Hippocampal formation (tissue), 2 donors: ENCODE measurements at places on chromosomes 4 and X.

DNA sequence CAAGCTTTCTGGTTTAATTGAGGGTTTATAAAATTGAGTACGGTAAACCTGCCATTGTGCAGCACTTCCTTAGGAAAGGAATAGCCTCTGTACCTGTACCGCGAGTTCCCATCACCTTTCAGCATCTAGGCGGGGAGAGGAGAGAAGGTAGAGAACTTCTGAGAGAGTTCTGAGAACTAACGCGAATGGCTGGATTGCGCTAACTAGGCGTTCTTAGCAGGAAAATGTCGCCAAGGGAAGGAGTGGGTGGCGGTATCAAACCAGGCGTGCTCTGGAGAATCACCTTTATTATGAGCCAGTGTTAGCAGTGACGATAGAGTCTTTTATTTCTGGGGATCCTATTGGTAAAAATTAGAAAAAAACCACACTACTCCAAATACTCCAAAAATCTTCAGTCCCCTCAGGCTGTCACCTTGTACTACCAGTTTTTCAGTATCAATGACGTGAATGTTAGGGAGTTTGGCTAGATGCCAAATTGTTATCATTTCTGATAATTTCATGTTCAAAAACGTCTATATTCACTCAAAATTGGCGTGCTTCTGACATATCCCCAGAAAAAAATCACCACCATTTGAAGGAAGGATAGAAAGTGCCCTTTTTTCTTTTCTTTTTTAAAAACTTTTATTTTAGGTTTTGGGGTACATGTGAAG, 1.4 kb downstream of the UGT8 start:
- DNase-seq: no peak

DNA sequence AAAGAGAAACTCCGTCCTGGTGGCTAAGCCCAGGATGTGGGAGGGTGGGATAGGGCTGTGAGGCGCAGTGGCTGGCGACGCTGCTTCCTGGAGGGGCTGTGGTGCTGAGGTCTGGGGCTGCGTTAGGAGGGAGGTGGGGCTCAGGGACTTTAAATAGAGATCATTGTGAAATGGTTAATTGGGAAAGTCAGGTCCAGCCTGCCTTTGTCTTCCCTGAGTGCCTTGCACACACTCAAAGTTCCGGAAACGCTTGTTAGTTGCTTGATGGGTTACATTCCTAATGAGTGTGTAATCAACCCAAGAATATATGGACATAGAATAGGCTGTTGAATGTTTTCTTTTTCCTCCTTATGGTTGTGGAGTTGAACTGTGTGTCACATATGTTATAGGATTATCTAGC, 55.7 kb upstream of the CLDN34 start:
- no peak for DNase-seq

GRCh38 chrX:80138938-80139337, 124.4 kb downstream of the TBX22 start:
- no peak for DNase-seq

DNA sequence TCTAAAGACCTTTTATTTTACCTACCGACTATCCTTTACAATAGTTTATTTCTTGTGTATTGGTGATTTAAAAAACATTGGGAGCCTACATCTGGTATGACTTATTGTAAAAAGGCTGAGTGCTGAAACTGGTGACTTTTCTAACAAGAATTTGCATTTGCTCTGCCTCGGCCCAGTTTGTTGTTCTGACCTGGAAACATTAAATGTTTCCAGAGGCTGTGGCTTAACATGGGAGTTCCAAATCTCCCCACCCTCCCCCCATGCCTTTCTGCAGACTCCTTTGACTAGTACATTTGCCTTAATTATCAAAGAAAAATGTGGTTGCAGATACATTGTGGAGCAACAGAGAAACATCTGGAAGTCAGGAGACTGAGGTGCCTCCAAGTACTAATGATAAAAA, 39.8 kb downstream of the SPCS3 start:
- DNase-seq: no peak

- DNase-seq: no peak
These were observed 4.5 kb upstream of the PLCXD1 start for GRCh38 chrX:276581-277201.

DNA sequence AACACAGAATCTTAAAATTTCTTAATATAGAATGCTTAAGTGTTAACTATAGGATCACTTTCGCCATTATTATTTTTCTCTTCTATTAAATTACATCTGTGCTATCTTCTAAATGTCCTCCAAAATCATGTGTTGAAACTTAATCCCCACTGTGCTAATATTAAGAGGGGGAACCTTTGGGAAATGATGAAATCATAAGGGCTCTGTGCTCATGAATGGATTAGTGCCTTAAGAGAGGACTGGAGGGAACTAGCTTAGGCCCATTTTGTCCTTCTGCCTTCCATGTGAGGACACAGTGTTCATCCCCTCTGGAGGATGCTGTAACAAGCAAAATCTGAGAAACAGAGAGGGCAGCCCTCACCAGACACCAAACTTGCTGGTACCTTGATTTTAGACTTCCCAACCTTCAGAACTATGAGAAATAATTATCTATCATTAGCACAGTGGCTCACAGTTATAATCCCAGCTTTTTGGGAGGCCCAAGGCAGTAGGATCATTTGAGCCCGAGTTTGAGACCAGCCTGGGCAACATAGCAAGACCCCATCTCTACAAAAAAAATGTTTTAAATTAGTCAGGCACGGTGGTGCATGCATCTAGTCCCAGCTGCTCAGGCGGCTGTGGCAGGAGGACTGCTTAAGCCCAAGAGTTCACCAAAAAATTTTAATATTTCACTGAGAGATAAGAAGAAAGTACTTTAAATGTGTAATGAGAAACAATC, 26.3 kb downstream of the KLHL8 start:
- DNase-seq: no peak

DNA sequence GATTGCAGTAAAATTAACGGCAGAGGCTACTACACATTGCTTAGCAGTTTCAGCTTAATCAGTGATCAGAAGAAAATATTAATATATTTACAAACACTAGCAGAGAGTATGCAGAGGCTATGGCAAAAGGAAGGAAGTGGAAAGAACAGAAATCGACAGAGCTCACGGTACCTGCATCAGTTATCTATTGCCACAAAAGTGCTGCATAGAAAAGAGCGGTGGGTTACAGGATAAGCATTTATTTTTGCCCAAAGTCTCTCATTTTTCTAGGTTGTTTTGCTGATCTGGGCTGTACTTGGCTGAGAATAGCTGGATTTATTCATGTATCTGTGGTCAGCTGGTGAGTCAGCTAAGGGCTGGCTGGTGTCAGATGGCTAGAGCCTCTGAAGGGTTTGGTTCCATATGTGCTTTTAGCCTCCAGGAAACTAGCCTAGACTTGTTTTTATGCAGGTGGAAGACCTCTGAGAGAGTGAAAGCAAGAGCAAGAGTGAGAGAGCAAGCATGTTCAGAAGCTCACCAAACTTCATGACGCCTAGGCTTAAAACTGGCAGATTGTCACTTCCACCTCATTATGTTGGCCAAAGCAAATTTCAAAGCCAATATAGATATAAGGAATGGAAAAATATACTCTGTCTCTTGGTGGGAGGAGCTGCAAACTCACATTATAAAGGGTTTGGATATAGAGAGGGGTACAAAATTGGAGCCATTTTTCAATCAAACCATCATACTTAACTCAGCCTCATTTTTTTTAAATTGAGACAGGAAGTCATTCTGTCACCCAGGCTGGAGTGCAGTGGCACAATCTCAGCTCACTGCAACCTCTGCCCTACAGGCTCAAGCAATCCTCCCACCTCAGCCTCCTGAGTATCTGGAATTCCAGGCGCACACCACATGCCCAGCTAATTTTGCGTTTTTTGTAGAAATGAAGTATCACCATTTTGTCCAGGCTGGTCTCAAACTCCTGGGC, 153.2 kb upstream of the RPL34 start:
- no peak for DNase-seq

DNA sequence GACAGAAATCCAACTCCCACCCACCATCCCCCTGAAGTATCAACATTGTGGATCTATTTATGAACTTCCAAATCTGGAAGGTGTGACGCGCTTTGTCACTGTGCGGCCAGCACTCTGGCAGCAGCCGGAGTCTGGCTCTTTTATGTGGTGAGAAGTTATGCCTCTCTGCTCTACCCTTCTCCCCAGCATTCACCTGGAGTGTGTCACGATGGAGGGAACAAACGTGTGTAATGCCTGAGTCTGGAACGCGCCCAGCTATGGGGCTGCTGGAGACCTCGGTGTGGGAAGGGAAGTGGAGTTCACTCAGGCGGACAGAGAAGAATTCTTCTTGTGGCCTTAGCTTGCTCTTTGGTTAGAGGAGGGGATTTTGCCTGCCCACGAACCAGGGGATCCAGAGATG, 222.1 kb upstream of the RPL34 start:
- no peak for DNase-seq

DNA sequence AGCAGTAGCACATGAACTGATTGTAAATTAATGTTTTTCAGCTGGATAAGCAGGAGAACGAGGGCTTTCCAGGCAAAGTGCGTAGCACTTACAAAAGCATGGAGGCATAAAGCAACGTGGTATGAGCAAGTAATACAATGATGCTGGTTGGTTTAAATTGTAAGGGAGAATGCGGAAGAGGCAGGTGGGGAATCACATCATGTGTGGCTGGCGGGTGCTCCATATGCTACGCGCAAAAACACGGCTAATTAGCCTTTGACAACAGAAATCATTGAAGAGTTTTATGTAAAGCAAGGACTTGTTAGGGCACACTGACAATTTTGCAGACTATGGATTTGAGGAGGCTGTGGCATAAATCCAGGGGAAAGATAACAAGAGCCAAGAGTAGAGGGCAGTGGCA, 14.6 kb downstream of the SYTL4 start:
- no peak for DNase-seq

GRCh38 chr4:45648846-45649245, 475.0 kb downstream of the GABRG1 start:
- DNase-seq: no peak

GRCh38 chr4:47498899-47499298, 13.8 kb downstream of the ATP10D start:
- DNase-seq: no peak

- no peak for DNase-seq
These were observed 7.8 kb upstream of the METAP1 start for GRCh38 chr4:98987720-98988119.

DNA sequence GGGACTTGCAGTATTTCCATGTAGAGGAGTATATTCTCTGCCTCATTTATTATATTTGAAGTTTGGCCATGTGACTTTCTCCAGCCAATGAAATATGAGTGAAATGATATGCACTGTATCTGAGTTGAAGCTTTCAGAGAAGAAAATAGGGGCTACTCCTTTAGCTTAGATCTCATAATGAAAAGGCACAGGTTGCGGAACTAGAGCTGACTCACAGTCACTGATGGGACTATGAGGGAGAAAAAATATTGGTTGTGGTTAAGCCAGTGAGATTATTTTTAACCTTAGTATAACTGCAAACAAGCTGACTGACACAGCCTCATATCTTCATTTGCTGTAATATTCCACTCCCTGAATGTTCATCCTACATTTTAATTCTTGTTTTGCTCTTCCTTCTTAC, 1104.3 kb downstream of the RPA4 start:
- DNase-seq: no peak

DNA sequence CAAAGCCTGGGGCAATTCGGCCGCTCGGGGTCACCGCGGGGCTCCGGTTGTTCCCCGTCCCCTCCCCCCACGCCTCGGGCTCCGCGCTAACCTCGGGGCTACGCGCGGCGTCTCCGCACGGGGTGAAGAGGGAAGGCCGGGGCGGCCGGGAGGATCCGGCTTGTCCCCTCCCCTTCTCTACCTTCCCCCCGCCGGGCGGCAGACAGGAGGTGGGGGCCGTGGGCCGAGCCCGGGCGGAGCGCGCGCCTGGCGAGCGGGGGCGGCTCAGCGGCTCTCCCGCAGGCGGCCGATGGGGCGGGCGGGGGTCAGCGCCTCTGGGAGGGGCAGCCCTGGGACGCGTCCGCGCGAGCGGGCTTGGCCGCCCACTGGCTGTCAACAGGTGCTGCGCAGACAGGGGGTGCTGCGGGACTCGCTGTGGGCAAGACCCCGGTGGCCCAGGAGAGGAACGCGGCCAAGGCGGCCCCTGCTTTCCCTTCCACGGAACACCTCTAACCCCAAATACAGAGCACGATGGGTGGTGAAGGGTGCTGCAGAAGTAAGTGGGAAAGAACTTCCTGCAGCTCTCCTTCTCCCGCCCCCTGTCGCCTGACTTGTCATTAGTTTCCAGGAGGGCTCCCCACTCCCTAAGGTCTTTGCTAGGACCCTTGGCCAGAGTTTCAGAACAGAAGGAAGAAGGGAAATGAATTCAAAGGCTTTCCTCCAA, at the start of gene PDGFC:
PDGFC (minus strand) TSS at position 124 of the 703 bp plus-strand sequence. CDS start 896 bp downstream, outside the sequence.
- DNase-seq: peak; percentile 52

DNA sequence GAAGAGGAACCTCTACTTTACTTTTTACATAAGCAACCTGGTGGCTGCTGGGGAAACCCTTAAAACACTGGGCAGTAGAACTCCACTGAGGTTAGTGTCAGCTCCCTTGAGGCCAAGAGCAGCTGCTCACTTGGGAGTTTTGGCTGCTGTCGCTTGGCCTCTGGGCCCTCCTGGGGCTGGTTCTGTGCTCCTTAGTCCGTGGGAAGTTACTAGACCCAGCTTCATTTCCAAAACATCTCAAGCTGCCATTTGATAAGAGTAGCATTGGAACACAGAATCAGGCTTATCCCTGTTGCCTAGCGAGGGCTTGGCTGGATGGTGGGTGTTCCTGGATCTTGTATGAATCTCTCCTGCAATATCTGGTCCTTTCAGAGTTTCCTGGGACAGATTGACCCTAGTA, 26.1 kb downstream of the RNF4 start:
- no peak for DNase-seq

DNA sequence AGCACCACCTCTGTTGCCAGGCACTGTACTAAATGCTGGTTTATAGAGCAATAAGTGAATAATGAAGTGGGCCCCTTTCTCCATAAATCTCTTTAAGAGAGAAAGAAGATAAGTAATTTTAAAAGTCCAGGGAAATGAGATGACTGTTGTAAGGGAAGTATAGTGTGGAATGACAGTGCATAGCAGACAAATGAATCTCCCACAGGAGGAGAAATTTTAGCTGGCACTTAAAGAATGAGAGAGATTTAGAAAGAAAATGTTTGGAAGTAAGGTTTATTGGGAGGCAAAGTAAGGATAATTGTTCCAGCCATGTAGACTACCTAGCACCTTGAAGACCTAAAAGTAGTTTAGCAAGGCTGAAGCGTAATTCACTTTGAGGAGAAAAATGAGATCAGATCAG, 1081.1 kb upstream of the PABPC4L start:
- no peak for DNase-seq

DNA sequence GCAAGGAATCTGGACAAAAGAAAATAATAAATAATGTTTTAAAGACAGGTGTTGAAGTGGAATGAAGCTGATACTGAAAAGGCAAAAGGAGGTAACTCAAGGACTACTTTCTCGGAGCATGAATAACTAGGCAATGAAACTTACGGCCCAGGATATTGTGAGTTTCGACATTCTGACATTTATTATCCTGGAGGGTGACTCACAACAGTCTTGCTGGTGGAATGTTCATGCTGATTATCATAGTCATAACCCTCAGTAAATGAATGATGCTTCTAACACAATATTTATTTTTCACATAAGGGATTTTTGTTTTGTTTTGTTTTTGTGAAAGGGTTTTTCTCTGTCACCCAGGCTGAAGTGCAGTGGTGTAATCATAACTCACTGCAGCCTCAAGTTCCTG, 147.0 kb upstream of the HPGD start:
- DNase-seq: no peak

- DNase-seq: no peak
These were observed 114.4 kb downstream of the ANTXR2 start for GRCh38 chr4:79958466-79959264.
